IPS-NIHi11 (cell line): ENCODE measurements at places on chromosomes 12 and 14.

GRCh38 chr14:105422695-105423487 lies 3.3 kb downstream of the MTA1 start:
- DNase-seq: no peak

GRCh38 chr12:77572371-77572770 lies 258.3 kb upstream of the NAV3 start:
- no peak for DNase-seq

DNA sequence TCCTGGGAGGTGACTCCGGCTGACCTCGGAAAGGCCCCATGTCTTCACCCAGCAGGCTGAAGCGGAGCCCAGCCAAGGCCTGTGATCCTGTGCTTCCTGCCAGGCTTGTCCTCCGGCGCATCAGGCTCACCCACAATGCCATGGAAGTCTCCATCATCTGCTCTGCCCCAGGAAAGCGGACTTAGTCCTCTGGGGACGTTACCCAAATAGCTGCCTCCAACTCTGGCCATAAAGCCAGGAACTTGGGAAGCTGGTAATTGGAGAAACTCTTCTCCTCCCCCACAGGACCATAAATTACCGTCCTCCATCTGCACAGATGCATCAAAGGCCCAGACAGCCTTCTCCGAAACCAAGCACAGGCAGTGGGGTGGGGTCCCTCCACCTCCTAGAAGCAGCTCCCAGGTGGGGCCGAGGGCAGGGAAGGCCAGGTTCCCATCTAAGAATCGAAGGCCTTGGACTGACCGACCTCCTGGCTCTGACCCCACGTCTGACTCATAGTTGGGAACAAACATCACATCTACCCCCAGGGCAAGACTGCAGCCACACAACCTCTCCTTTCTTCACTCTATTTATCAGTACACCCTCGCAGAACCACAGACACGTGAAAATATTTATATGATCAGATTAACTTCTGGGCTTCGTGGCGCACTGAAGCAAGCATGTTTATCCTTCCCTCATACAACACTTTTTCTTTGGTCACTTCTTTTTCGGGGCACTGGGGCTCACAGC lies 56.4 kb downstream of the PITPNM2 start:
- DNase-seq: no peak

- DNase-seq: peak; percentile 59
Measured at GRCh38 chr12:6703631-6704030, 3.0 kb upstream of the PIANP start.

DNA sequence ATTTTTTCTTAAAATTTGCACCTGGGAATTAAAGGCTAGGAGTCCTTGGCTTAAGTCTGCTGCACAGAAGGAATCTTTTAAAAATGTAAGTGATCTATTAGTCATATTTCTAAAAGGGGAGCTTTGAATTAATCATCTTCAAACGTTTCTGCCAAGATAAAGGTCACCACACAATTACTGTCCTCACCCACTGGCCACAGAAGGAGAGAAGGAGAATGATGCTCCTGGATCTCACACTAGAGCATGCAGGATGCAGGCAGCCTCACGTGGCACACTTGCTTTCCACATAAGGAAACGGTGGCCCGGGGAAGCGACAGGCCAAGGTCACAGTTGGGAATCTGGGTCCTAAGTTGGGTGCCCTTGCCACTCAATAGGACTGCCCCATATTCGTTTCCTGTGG lies 16.9 kb downstream of the PLEKHG7 start:
- no peak for DNase-seq

DNA sequence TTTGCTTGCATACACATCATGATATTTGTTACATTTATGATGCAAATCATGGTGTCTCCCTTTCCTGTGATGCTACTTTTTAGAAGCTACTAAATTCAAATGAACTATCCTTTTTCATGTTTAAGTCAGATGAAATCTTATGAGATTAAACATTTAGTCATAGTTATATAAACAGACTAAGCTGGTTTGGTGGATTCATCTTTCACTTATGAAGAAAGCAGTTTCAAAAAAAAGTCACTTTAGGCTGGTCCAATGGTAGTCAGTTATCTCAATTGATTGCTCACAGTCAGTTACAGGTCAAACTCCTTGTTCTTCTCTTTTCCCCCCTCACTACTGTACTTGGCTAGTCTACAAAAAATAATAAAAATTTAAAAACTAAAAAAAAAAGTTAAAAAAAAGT lies 19.7 kb downstream of the SYCP3 start:
- no peak for DNase-seq

GRCh38 chr12:39127401-39127800 lies 222.0 kb upstream of the CPNE8 start:
- peak; percentile 19 for DNase-seq

GRCh38 chr12:111715279-111715678 lies 29.4 kb downstream of the ACAD10 start:
- no peak for DNase-seq

- no peak for DNase-seq
Measured at GRCh38 chr14:90567991-90568390, 171.2 kb downstream of the CALM1 start.

- no peak for DNase-seq
Measured at GRCh38 chr14:100828031-100828769, 2.3 kb downstream of the MEG3 start.

DNA sequence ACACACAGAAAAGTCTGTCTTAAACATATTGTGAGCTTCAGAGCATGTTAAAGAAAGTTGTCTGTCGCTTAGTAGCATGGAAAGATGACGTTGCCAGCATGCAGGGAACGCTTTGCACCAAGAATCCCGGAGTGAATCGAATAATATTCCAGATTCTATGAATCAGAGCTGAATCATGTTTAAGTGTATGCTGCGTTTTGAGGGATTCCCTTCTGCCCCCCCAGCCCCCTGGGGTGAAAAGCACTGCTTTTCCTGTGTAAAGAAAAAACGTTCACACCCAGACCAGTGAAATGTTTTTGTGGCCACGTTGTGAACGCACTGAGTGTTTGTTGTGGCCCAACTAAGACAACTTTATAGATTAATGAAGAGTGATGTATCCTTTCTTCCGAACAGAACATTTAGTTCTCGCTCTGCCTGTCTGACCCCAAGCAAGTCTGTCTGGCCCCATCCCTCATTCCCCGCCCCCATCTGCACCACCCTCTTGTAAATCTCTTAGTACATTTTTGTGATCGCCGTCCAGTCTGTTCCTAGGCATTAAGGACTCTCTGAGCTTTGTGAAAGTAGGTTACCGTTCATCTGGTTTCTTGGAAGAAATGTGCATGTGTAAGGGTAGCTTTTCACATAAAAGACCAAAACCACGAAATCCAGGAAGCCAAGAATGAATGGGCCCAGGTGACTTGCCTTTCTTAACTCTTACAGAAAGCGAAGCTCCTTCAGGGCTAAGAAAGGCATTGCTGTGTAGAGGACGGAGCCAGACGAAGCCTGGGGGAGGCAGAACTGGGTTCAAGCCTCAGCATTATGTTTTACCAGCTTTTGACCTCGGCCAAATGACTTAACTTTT lies 103.0 kb downstream of the SAMD4A start:
- no peak for DNase-seq
